ENCODE measurements at places on chromosomes 16 and 17.

DNA sequence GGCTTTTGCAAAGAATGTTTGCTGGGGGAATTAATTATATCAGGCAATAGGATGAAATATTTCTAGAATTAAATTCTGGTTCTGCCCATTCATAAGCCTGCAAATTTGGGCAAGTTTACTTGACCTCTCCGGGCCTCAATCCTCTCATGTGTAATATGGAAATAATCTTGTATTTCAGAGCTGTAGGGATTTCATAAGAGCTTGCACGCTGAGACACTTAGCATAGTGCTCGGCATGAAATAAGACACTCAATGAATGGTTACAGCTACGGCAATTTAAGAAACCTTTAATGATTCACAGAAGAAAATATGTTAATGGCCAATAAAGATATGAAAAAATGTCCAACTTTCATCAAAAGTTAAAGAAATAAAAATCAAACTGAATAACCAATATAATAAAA, 40.6 kb upstream of the PITPNM3 start:
- DNase-seq = no peak

DNA sequence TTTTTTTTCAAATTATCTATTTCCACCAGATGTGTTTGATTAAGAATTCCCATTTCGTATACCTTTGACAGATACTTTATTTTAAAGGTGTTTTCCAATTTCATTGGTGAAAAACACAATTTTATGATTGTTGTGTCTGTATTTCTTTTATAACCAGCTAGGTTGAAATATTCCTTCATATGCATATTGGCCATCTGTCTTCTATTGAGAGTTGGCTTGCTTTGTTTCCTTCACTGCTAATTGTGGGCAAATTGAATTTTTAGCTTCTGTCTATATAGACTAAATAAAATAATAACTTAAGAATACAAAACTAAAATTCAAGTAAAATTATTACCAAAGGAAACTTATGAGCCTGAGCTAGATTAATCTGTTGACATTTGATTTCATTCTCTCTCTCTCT, 1.2 kb upstream of the KRTAP3-3 start:
- DNase-seq = no peak

DNA sequence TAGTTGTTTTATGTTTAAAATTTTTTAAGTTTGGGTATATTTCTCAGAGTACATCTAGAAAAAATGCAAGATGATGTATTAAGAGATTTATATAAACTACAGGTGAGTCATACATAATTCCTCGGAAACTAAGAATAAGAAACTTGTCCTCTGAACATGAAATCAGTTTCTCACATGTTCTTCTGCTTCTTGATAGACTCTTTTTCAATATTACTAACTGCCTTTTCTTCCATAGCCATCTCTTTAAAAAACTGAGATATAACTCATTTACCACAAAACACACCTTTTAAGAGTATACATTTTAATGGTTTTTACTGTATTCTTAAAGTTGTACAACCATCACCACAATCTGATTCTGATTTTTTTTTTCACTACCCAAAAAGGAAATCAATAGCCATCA, 238.4 kb upstream of the AXIN2 start:
- DNase-seq = no peak

DNA sequence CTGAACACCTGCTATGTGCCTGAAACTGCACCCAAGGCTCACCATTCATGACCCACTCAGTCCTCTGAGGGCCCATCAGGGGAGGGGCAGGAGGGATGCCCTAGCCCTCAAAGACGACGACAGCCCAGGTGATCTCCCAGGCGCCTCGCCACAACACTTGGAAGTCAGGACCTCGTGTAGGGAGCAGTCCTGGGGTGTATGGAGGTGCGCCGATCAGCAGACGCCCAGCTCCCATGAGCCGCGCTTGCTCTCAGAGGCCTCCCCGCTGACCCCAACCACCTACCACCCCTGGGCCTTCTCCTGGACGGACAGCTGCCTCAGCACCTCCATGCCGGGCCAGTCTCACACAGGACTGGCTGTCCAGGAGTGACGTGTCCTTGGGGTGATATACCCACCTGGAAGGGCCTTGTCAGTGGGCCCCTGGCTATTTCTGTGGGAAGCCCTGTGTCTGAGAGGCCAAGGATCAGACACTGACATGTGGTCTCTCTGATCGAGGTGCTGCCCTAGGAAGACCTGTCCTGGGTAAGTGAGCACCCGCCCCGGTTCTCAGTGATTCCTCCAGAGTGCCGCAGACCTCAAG, 26.7 kb downstream of the KDM8 start:
- DNase-seq = no peak

GRCh38 chr16:2183671-2184070, 12.7 kb downstream of the CASKIN1 start:
- no peak for DNase-seq

DNA sequence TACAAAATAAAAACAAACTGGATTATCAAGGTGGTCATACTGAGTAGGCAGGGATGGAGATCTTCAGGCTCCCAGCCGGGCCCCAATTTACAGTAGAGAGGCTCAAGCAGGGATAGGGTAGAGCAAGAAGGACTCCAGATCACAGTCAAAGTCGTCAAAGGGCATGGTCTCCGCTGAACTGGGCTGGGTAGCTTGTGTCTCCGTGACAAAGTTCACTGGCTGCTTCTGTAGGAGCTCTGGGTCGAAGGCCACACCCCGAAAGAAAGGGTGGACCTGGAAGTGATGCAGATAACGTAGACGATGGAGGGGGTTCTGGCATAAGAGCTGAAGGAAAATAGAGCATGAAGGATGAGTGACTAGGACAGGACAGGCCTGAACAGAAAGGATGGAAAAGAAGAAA, 3.6 kb downstream of the RSKR start:
- DNase-seq = no peak

GRCh38 chr16:79863128-79864031, 262.8 kb upstream of the MAF start:
- DNase-seq = no peak

DNA sequence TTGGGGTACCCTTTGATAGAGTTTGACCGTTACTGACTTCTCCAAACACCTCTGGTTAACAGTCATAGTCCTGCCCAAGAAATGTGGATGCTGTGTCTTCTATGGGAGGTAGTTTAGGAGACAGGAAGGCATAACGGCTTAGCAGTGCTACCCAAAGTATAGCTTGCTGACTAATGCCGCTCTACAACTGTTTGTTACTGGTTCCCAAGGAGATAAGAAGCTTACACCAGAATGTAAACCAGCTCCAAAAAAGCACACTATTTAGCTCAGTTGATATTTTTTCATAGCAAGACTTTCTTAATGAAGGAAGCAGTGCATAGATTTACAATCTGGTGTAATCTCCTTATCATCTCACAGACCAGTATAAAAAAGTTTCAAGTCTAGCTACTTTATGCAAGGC, 95.7 kb downstream of the HS3ST3B1 start:
- DNase-seq = peak; percentile 31

DNA sequence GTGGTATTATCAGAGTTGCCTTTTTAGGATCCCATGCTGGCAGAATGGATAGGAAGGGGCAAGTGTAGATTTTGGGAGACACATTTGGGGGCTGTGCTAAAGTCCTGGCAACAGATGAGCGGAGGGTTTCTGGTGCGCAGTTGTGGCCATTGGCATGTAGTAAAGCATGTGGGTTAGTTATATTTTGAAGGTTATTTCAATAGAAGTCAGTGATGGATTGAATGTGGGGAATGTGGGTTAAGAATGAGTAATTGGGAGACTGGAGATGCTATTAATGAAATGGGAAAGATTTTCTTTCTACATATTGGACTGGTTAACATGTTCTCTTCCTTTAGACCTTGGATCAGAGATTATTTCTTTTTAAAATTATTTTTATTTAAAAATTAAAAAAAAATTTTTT, 10.0 kb downstream of the DUS2 start:
- no peak for DNase-seq

DNA sequence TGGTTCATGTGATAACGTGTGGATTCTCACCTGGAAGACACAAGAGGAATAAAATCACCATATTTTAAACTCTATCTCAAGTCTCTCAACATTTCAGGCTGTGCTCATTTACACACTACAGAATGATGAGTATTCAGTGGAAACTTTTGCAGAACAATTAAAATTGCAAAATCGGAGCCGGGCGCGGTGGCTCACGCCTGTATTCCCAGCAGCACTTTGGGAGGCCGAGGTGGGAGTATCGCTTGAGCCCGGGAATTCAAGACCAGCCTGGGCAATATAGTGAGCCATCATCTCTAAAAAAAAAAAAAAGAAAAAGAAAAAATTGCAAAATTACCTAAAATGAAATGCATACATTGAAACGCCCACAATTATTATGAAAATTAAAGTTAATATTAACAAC, 825.9 kb downstream of the KCNJ18 start:
- DNase-seq = no peak

DNA sequence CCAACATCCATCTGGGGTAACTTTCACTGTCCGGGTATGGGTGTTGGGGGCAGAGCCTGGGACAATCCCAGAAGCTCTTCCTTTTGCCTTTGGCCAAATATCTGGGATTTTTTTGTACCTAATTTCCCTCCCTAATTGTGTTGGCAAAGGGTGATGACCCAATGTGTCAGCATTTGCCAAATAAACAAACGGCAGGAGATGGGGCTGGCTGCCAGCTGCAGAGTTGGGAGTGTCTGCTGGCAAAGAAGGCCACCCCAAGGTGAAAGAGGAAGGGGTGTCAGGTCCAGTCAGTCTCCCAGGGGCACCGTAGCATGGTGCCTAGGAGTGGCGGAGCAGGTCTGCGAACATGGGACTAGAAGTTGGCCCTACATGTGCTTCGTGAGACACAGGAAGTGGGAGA, 73.0 kb downstream of the SLC6A2 start:
- no peak for DNase-seq

DNA sequence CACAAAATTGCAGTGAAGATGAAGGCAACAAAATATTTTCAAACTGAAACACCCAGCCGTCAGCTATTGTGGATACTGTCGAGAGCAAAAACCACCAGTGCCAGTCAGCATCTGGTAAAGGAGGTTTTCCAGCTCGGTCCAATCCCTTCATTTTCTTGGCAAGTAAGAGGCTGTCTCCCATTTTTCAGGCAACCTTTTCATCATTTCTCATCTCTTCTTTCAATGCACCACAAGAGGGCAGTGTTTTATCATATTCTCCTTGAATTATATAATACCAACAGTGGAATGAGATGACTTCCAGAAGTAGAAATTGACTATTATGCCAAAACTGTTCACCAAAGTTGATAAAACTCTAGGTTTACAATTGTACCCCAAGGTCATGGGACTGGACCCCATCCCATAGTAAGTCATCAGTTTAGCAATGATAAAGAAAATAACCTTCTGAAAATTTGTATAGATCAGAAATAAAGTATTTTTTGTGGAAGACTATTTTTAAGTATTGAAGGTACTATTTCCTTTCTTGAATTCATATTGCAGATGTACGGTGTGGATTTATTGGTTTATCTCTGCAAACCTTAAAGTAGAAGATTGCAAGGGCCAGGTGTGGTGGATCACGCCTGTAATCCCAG, 16.8 kb downstream of the NQO1 start:
- DNase-seq = peak; percentile 66

DNA sequence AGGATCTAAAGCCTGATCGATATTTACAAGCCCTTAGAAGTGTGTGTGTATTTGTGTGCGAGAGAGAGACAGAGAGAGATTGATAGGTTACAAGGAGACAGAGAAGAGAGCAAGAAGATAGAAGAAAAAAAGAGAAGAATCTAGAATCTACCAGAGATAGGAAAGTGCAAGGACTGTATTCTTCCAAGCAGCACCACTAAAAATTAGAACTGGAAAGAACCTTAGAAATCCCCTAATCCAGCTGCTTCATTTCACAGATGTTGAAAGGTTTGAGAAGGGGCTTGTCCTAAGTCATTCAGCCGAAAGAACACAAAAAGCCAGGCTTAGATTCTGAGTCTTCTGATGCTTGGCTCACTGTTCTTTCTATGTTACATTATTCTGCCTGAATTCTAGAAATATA, 92.2 kb downstream of the HS3ST3A1 start:
- no peak for DNase-seq

- DNase-seq = peak; percentile 29
Measured at GRCh38 chr17:49290690-49291359, 60.2 kb upstream of the PHOSPHO1 start.

DNA sequence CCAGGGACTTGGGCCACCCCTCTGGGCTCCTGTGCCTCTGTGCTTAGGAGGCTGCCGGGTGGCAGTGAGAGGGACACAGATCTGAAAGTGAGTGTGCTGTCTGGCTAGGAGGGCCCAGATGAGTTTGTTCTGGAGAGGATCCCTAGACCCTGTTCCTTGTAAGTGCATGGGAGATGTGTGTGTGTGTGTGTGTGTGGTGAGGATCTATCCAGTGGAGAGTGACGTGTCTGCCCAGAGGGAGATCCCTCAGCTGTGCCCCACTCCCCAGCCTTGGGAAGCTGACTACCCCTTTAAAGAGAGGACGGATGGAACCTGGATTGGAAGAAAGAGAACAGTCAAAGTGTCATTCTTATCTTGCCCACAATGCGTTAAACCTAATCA, 25.5 kb upstream of the CDC42EP4 start:
- no peak for DNase-seq

DNA sequence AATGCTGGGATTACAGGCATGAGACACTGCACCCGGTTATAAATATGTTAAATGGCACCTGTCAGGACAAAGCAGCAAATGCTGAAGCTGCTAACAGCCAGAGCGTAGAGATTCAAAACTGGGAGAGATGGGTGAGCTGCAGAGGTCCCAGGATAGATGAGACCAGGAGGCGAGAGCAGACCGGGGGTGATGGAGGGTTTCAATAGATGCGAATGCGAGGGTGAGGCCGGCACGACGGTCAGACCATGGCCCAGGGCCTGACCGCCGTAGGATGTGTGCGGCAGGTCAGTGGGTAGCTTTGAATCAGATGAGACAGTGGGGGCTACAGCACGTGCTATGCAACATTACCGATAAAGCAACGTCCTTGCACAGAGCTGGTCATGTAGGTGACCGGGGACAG, 14.3 kb downstream of the CCDC40 start:
- no peak for DNase-seq

GRCh38 chr16:24741862-24742261, 12.4 kb downstream of the TNRC6A start:
- no peak for DNase-seq

- no peak for DNase-seq
Measured at GRCh38 chr17:45578516-45579455, 88.3 kb upstream of the PLEKHM1 start.

- DNase-seq = peak; percentile 89
Measured at GRCh38 chr16:67884684-67885083, at the start of gene NRN1L. Gene NRN1L (plus strand): TSS chr16:67884885. CDS start chr16:67884904, 19 bp downstream.

GRCh38 chr17:80786887-80787286, 204.8 kb upstream of the CHMP6 start:
- DNase-seq = no peak

DNA sequence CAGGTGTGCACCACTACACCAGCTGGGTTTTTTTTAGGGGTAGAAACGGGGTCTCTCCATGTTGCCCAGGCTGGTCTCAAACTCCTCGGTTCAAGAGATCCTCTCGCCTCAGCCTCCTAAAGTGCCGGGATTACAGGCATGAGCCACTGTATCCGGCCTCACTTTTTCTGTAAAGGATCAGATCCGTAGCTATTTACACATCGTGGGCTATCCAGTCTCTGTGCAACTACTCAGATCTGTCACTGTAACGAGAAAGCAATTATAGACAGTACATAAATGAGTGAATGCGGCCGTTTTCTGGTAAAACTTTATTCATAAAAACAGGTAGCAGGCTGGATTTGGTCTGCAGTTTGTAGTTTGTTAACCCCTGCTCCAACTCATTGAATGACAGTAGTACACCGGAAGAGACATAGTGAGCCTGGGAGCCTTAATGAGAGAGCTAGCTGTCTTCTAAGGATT, 44.5 kb downstream of the VMP1 start:
- DNase-seq = no peak

GRCh38 chr16:81900456-81900855, 110.8 kb downstream of the SDR42E1 start:
- no peak for DNase-seq
